ENCODE measurements at places on chromosomes 4 and X.

- H3K36me3 ChIP-seq = no peaks in the 10 kb centered on the region
- H3K27me3 ChIP-seq = peaks cover 5% of the 10 kb centered on the region
- DNase-seq = no peak
- no peaks in the 10 kb centered on the region for H3K4me1 ChIP-seq
Measured at GRCh38 chr4:40998675-40999358, 215.5 kb downstream of the APBB2 start.

DNA sequence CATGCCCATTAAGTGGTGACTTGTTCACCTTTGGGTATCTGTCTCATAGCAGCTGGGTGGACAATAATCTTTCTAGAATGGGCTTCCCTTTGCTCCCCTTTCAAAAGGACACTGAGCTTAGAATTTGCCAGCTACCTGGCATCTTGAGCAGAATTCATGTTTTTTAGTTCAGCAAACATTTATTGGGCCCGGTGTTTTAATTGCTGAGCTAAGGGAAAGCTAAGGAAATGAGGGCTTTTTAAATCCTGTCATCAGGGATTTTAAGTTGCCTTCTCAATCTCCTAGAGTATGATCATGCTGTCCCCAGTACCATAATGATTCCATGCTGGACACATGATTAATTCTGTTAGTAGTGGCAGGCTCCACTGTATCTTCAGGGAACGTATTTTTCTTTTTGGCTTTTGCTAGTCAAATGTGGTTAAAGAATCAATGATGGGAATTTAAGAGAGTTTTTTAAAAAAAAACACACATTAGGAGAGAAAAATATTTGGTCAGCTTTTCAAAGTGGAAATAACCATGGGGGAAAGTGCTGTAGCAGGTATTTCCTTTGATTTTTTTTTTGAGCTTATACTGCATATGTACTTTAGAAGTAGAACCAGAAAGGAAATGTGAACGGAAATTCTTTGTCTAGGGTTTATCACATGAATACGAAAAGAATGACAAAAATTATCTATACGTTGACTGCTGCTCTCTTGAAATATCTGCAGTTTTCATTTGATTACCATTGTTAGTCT, 208.9 kb downstream of the CLCN4 start:
- no peaks in the 10 kb centered on the region for H3K36me3 ChIP-seq
- no peaks in the 10 kb centered on the region for H3K27me3 ChIP-seq
- H3K27ac ChIP-seq = no peak overlapping the region
- H3K4me1 ChIP-seq = no peaks in the 10 kb centered on the region
- H3K4me3 ChIP-seq = no peak overlapping the region
- DNase-seq = no peak

- no peaks in the 10 kb centered on the region for H3K27me3 ChIP-seq
- H3K4me1 ChIP-seq = no peaks in the 10 kb centered on the region
- no peaks in the 10 kb centered on the region for H3K36me3 ChIP-seq
- H3K27ac ChIP-seq = no peak overlapping the region
- no peak overlapping the region for H3K4me3 ChIP-seq
Measured at GRCh38 chr4:118974758-118975157, 86.1 kb downstream of the SYNPO2 start.

DNA sequence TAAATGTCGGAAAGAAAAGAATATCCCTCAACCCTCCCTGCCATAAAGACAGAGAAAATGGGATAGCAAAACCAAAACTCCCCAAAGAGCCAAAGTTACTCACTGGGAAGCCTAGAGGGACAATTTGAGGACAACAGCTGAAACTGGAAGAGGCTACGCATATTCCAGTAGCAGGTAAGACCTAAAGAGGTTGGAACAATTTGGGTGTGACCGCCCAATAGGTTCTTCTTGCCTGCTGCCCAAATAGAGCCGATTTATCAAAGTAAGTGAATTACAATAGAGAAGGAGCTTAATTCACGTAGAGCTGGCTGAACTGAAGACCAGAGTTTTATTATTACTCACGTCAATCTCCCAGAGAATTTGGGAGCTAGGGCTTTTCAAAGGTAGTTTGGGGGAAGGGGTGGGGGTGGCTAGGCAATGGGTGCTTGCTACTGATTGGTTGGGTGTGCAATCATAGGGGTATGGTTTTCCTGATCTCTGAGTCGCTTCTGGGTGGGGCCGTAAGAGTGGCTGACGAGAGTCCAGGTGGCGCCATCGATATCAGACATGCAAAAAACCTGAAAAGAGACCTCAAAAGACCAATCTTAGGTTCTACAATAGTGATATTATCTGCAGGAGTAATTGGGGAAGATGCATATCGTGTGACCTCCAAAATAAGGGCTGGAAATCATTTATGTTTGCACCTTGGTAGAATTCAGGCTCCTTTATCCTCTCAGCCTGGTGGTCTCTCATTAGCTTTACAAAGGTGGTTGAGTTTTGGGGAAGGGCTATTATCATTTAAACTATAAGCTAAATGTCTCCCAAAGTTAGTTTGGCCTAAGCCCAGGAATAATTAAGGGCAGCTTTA, 39.0 kb upstream of the SLC7A3 start:
- H3K27me3 ChIP-seq = no peaks in the 10 kb centered on the region
- no peaks in the 10 kb centered on the region for H3K36me3 ChIP-seq

- peak overlapping the region; percentile 29 for H3K4me3 ChIP-seq
- H3K36me3 ChIP-seq = peaks cover 27% of the 10 kb centered on the region
- H3K4me1 ChIP-seq = peaks cover 50% of the 10 kb centered on the region
- H3K27me3 ChIP-seq = no peaks in the 10 kb centered on the region
- H3K27ac ChIP-seq = peak overlapping the region; percentile 87
- peak; percentile 38 for DNase-seq
Measured at GRCh38 chrX:10106806-10107205, 50.0 kb upstream of the CLCN4 start.

- H3K4me1 ChIP-seq = peaks cover 42% of the 10 kb centered on the region
- no peak overlapping the region for H3K27ac ChIP-seq
- H3K4me3 ChIP-seq = no peak overlapping the region
Measured at GRCh38 chr4:78616046-78616498, 64.5 kb downstream of the ANXA3 start.

GRCh38 chr4:74543231-74543781, 98.4 kb downstream of the AREG start:
- no peaks in the 10 kb centered on the region for H3K36me3 ChIP-seq
- no peak overlapping the region for H3K27ac ChIP-seq
- DNase-seq = no peak
- peaks cover 5% of the 10 kb centered on the region for H3K4me1 ChIP-seq
- H3K4me3 ChIP-seq = no peak overlapping the region

DNA sequence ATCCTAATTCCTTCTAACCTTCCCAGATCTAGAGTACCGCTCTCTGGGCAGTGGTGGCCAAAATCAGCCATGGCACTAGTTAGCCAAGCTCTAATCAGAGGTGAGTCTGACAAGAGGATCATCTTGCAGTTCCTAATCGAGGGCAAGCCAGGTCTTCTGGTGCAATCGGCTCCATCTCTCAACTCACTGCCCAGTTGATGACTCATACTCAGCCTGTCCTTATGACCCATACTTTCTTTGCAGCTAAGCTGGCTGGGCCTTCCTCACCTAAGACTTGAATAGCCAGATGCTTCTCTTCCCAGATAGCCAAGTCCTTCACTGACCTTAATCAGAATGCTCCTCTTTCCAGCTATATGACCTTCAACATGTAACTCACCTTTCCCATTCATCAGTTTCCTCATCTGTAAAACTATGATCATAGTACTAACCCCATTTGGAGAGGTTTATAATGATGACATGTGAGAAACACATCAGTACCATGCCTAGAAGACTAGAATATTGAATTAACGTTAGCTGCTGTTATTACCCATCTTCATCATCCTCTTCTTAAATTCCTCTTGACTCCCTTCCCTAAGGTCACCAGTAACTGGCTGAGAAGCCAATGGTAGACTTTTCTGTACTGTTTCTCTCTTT, 57.1 kb downstream of the RELL1 start:
- peaks cover 18% of the 10 kb centered on the region for H3K36me3 ChIP-seq
- H3K4me3 ChIP-seq = no peak overlapping the region
- H3K4me1 ChIP-seq = no peaks in the 10 kb centered on the region
- H3K27me3 ChIP-seq = no peaks in the 10 kb centered on the region

GRCh38 chr4:176090115-176090514, 24.5 kb downstream of the WDR17 start:
- no peak for DNase-seq
- H3K4me1 ChIP-seq = no peaks in the 10 kb centered on the region
- H3K27ac ChIP-seq = no peak overlapping the region
- H3K4me3 ChIP-seq = no peak overlapping the region
- no peaks in the 10 kb centered on the region for H3K36me3 ChIP-seq

- H3K36me3 ChIP-seq = peaks cover 26% of the 10 kb centered on the region
- H3K27ac ChIP-seq = no peak overlapping the region
- H3K27me3 ChIP-seq = no peaks in the 10 kb centered on the region
- H3K4me3 ChIP-seq = no peak overlapping the region
- H3K4me1 ChIP-seq = peaks cover 8% of the 10 kb centered on the region
- DNase-seq = no peak
Measured at GRCh38 chrX:110287605-110288004, 30.3 kb downstream of the AMMECR1 start.

DNA sequence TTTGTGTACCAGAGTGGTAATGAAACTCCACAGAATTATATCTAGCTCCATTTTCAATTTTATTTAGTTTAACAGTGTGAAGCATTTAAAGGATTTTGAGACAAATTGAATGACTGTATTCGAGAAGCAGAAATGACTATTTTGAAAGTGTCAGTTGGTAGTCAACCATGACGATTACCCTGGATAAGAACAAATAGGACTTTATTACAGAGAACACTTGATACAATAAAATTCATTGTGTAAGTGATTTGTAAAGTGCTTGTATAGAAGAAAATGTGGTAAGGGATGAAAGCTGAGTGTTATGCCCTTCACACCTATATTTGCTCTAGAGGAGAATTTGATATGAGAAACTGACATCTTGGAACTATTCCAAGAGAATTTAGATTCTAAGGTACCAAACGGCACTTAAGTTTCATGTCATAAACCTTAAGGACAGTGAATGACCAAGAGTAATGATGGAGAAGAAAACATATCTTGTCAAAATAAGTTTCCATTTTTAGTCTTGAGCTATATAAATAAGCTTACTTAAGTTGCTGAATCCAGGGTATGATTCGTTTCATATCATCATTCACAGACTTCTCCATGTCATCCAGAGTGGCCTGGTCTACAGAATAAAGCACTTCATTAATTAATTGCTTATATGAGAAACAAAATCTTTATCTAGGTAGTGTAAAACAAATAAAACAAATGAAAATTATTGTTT, 34.6 kb downstream of the MED14 start:
- H3K36me3 ChIP-seq = peaks cover 11% of the 10 kb centered on the region
- H3K4me1 ChIP-seq = no peaks in the 10 kb centered on the region
- no peaks in the 10 kb centered on the region for H3K27me3 ChIP-seq
- no peak for DNase-seq
- no peak overlapping the region for H3K4me3 ChIP-seq

DNA sequence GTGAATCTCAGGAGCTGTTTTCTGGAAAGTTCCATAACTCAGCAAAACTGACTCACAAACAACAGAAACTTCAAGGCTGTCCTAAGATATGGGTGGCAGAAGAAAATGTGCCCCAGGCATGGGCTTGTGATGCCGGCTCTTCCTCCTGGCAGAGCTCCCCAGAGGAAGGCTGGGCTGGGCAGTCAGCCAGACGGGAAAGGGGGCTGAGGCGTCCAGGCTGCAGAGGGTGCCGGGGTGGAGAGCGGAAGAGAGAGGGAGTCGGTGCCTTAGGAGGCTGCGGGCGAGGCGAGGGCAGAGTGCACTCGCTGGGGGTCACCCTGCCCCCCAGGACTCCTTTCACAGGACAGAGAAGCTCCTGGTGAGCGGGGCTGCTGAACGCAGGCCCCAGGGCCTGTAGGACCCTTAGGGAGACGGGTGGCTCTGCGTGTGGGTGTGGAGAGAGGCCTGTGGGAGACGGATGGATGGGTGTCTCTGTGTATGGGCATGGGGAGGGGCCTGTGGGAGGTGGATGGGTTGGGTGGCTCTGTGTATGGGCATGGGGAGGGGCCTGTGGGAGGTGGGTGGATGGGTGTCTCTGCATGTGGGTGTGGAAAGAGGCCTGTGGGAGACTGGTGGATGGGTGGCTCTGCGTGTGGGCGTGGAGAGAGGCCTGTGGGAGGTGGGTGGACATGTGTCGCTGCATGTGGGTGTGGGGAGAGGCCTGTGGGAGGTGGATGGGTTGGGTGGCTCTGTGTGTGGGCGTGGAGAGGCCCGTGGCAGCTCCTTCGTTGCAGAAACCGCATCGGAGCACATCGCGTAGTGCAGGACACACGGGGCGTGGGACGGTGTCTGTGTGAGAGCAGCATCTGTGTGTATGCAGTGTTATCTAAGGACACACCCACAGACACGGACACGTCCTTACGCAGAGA, 15.9 kb downstream of the PCGF3 start:
- no peak for DNase-seq
- H3K27ac ChIP-seq = no peak overlapping the region
- no peaks in the 10 kb centered on the region for H3K27me3 ChIP-seq
- peaks cover 4% of the 10 kb centered on the region for H3K4me1 ChIP-seq
- no peak overlapping the region for H3K4me3 ChIP-seq

DNA sequence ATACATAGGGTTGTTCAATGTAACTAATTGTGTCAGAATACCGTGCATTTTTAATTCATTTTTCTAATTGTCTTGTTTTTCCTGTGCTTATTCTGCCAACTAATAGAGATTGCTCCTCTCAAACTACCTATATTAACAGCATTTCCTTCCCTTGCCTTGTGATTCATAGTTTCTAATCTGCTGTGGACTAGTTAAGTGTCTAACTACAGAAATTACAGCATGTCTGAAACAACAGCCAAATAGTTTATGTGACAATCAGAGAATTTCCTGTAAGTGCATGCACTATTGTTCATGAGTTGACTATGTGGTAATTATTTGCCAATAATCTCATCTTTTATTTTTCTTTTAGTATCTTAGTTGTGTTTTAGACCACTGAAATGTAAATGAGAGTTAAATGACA, 4.1 kb upstream of the SEC24B start:
- DNase-seq = no peak
- H3K4me1 ChIP-seq = peaks cover 16% of the 10 kb centered on the region
- no peaks in the 10 kb centered on the region for H3K27me3 ChIP-seq
- peaks cover 14% of the 10 kb centered on the region for H3K36me3 ChIP-seq

DNA sequence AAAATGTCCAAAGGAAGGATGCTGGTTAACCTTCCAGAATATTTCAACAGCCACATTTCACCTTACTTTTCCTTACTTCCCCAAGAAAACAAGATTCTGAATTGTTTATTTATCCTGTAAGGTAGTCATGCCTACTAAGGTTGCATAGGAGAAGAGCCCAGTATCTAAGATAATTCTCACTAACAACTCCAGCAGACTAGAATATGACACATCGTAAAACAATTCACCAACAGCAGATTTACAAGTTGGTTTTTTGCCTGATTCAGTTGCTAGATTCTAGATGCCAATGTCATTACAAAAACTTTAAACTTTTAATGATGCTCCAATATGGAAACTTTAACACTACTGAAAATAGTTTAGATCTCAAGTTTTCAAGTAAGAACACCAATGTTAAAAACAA, 176.4 kb downstream of the IL13RA2 start:
- H3K4me3 ChIP-seq = no peak overlapping the region
- no peaks in the 10 kb centered on the region for H3K27me3 ChIP-seq
- H3K36me3 ChIP-seq = no peaks in the 10 kb centered on the region

- no peak for DNase-seq
- H3K4me1 ChIP-seq = peaks cover 10% of the 10 kb centered on the region
- H3K36me3 ChIP-seq = peaks cover 3% of the 10 kb centered on the region
- H3K4me3 ChIP-seq = no peak overlapping the region
- H3K27ac ChIP-seq = no peak overlapping the region
- H3K27me3 ChIP-seq = no peaks in the 10 kb centered on the region
Measured at GRCh38 chr4:89324671-89325070, 17.1 kb upstream of the GPRIN3 start.
